ENCODE measurements at places on chromosomes 2 and 18.

DNA sequence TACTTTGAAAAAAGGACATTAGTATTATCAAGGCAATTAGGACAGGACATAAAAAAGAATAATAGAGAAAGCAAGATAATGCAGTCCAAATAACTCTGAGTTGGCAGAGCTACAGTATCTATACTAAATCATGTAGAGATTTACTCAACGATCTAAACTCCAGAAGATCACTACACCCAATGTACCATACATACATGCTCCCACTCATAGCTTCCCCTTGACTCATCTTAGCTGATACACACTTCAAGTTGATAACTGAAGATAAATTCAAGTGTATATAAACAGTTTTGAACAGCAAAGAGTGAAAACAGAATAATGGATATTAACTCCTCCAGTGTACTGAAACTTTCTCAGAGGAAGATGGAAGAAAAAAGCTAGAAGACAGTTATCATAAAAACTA, 78.5 kb downstream of the SESTD1 start:
- DNase-seq = no peak

GRCh38 chr2:136057802-136058140, 60.2 kb downstream of the CXCR4 start:
- DNase-seq = no peak

DNA sequence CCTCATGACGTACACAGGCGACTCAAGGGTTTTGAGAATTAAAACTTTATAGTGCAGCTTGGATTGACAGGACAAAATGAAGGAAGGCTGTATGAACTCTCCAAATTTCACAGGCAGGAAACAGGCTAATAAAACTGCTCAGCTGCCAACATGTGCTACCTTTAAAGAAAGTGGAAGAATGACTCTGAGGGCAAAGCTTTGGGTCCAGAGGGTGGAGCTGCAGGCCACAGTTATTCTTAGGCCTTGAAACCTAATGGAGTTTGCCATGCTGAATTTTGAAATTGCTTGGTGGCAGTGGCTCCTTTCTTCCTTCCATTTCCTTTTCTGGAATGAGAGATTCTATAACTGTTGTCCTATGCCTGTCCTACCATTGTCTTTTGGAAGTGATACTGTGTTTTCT, 34.8 kb downstream of the HAT1 start:
- peak; percentile 28 for DNase-seq

- DNase-seq = no peak
Measured at GRCh38 chr2:233063269-233063975, 3.3 kb downstream of the INPP5D start.

- no peak for DNase-seq
Measured at GRCh38 chr2:240310645-240311044, 124.8 kb upstream of the GPC1 start.

- DNase-seq = no peak
Measured at GRCh38 chr2:173349287-173349686, 5.4 kb upstream of the CDCA7 start.

DNA sequence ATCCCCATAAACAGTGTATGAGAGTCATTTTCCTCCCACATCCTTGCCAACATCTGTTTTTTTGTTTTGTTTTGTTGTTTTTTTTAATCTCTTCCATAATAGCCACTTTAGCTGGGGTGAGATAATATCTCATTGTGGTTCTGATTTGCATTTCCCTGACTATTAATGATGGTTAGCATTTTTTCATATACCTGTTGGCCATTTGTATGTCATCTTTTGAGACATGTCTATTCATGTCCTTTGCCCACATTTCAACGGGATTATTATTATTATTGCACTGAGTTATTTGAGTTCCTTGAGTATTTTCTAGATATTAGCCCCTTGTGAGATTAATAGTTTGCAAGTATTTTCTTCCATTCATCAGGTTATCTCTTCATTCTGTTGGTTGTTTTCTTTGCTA, 223.3 kb downstream of the LPIN1 start:
- DNase-seq = no peak
